ENCODE measurements at places on chromosomes 6 and 20. TPM values are rescaled to one million over a fixed set of nuclear protein-coding genes. Genes with fewer than 3 reads are reported as not detected.

ESR1 gene
- total RNA-seq, result not detected

MUC22 gene
- total RNA-seq, result not detected

PABPC1L gene
- 3.6 TPM for total RNA-seq

MEI4 gene
- total RNA-seq, result not detected

HEY2 gene
- 0.16 TPM for total RNA-seq

CCR6 gene
- total RNA-seq, result not detected

PDE7B gene
- total RNA-seq, result 0.33 TPM

KCNS1 gene
- 6.2 TPM for total RNA-seq

EPB41L1 gene
- total RNA-seq, result 42.7 TPM

TPBG gene
- total RNA-seq, result 51.3 TPM

SLC25A27 gene
- 1.3 TPM for total RNA-seq

SLC35D3 gene
- not detected for total RNA-seq

DOK5 gene
- total RNA-seq, result 1.3 TPM

LINC00237 gene
- not detected for total RNA-seq

HLA-DOA gene
- under 0.01 TPM for total RNA-seq

RIMS1 gene
- total RNA-seq, result 1.1 TPM
